ENCODE measurements at places on chromosomes 4 and X. TPM values are rescaled to one million over a fixed set of nuclear protein-coding genes. Genes with fewer than 3 reads are reported as not detected.

DNA sequence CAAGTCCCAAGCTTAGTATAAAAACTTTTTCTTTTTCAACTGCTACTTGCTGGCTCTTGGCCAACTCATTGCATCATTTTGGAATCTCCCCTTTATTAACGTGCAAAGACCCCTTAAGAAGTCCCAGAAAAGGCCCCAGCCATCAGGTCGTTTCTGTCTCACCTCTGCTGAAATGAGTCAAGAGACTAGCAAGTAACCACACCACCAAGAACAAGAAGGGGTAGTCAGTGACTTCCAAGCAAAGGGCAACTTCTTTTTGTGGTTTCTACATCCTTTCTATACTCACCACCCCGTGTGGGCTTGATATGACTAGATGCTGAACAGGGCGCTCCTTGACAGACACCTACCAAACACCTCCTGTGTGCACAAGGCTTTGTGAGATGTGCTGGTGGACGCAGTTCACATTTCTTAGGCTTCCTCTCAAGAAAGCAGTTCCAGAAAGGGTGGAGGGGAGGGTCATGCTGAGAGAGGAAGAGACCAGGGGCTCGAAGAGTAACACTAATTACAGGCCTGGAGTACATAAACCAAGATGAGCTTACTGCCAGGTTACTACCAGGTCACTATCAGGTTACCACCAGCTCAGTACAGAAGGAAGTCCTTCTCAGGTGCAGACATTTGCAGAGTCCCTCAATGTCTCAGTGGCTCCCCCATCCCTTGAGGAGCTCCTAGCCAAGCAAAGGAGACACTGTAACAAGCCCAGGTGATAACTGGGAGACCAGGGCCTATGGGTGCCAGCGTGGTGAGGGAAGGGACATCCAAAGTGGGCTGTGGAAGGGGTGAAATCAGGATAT is 19.3 kb downstream of the JAKMIP1 start:
- H3K27me3 ChIP-seq: peaks cover 1% of the 10 kb centered on the region
- H3K36me3 ChIP-seq: peaks cover 4% of the 10 kb centered on the region
- H3K4me1 ChIP-seq: no peaks in the 10 kb centered on the region
- no peak overlapping the region for H3K27ac ChIP-seq
- no peak overlapping the region for H3K4me3 ChIP-seq

GRCh38 chr4:169458575-169458974 is 153.8 kb downstream of the NEK1 start:
- no peaks in the 10 kb centered on the region for H3K4me1 ChIP-seq
- no peak overlapping the region for H3K4me3 ChIP-seq
- peaks cover 9% of the 10 kb centered on the region for H3K36me3 ChIP-seq
- H3K27ac ChIP-seq: no peak overlapping the region

- no peak overlapping the region for H3K4me3 ChIP-seq
- DNase-seq: no peak
- H3K27me3 ChIP-seq: peaks cover 4% of the 10 kb centered on the region
- H3K27ac ChIP-seq: no peak overlapping the region
Observed at GRCh38 chr4:4585012-4585670, 43.3 kb upstream of the STX18 start.

- no peaks in the 10 kb centered on the region for H3K36me3 ChIP-seq
- H3K4me3 ChIP-seq: no peak overlapping the region
- no peak overlapping the region for H3K27ac ChIP-seq
- no peak for DNase-seq
Observed at GRCh38 chr4:132218406-132218805, 930.7 kb upstream of the PCDH10 start.

ADRA2C gene
- total RNA-seq: 4.8 TPM

PROM1 gene
- 36.9 TPM for total RNA-seq

DNA sequence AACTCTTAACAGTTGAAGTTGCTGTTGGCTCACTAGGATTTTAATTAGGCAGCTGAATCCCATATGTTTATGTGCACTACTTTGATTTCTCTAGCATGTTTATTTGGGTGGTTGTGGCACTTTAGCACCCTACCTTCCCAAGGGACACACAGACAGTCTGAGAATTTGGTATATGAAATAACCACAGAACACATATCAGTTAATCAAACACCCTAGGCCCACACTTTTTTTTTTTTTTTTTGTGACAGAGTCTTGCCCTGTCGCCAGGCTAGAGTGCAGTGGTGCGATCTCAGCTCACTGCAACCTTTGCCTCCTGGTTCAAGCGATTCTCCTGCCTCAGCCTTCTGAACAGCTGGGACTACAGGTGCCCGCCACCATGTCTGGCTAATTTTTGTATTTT is 130.5 kb downstream of the DCK start:
- peaks cover 2% of the 10 kb centered on the region for H3K4me1 ChIP-seq
- H3K4me3 ChIP-seq: no peak overlapping the region
- H3K36me3 ChIP-seq: peaks cover 6% of the 10 kb centered on the region
- peaks cover 2% of the 10 kb centered on the region for H3K27me3 ChIP-seq

GRCh38 chr4:144955104-144955503 is 142.9 kb downstream of the ANAPC10 start:
- peaks cover 3% of the 10 kb centered on the region for H3K27me3 ChIP-seq
- H3K27ac ChIP-seq: no peak overlapping the region
- peaks cover 1% of the 10 kb centered on the region for H3K4me1 ChIP-seq
- H3K4me3 ChIP-seq: no peak overlapping the region

Data from glutamatergic neuron (in vitro differentiated cells).